Epithelial cell of umbilical artery (primary cell): ENCODE measurements at places on chromosomes 5 and 9. TPM values are rescaled to one million over a fixed set of nuclear protein-coding genes. Genes with fewer than 3 reads are reported as not detected.

Gene SHOC1
- total RNA-seq = 0.15 TPM in 1 of 2 replicates, not detected in the other

Gene LEAP2
- total RNA-seq = not detected in 2 replicates

Gene PLAC8L1
- not detected in 2 replicates for total RNA-seq

Gene PDLIM7
- total RNA-seq = 54.4 and 99.4 TPM in 2 replicates

Gene KIF3A
- total RNA-seq = 11.4 and 14.7 TPM in 2 replicates

Gene TAS2R1
- total RNA-seq = not detected in 2 replicates

Gene TSLP
- under 0.01 and 0.61 TPM in 2 replicates for total RNA-seq

Gene CKMT2
- under 0.01 TPM in 1 of 2 replicates, not detected in the other for total RNA-seq

Gene DRD1
- total RNA-seq = not detected in 2 replicates

Gene MCTP1
- 113 and 123 TPM in 2 replicates for total RNA-seq

Gene ARRDC1
- total RNA-seq = 21.3 and 21.8 TPM in 2 replicates

Gene CD274
- total RNA-seq = 17.9 and 47.0 TPM in 2 replicates

Gene KCNV2
- total RNA-seq = not detected in 2 replicates

Gene PCDHB16
- under 0.01 TPM in 2 replicates for total RNA-seq

Gene PLPPR1
- 1.9 and 2.3 TPM in 2 replicates for total RNA-seq

Gene SPINK13
- not detected in 2 replicates for total RNA-seq

Gene GDA
- total RNA-seq = not detected in 2 replicates

Gene PHF19
- 39.3 and 60.3 TPM in 2 replicates for total RNA-seq

Gene TMEM171
- total RNA-seq = 12.3 and 16.9 TPM in 2 replicates

Gene PLGRKT
- total RNA-seq = 19.8 and 22.8 TPM in 2 replicates

Gene SPATA31D4
- not detected in 2 replicates for total RNA-seq

Gene ANAPC2
- 22.7 and 24.6 TPM in 2 replicates for total RNA-seq

Gene SH2D3C
- total RNA-seq = 40.4 and 57.2 TPM in 2 replicates

Gene FBXL7
- 4.0 and 5.2 TPM in 2 replicates for total RNA-seq

Gene AGXT2
- not detected in 2 replicates for total RNA-seq

Gene INSL4
- not detected in 2 replicates for total RNA-seq
